ENCODE measurements at places on chromosomes 4 and X.
A peak's percentile ranks its signal among the peaks of the same experiment; 100 is the strongest.

DNA sequence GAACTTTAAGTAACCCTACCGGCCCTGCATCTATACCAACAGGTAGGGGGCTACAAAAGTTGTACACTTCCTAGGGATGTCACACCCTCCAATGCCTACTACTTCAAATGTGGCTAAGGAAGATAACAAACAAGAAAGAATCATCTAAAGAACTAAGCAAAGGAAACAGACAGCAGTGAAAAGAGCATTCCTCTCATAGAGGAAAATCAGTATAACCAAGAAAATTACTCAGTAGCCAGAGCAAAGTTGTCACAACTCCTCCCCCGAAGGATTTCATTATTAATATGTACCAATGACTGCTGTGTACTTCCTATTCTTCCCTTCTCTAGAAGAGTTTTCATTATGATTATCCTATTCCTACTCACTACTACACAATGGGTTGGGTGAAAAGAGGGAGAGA is 12.6 kb downstream of the ANKRD17 start:
- DNase-seq, result no peak

DNA sequence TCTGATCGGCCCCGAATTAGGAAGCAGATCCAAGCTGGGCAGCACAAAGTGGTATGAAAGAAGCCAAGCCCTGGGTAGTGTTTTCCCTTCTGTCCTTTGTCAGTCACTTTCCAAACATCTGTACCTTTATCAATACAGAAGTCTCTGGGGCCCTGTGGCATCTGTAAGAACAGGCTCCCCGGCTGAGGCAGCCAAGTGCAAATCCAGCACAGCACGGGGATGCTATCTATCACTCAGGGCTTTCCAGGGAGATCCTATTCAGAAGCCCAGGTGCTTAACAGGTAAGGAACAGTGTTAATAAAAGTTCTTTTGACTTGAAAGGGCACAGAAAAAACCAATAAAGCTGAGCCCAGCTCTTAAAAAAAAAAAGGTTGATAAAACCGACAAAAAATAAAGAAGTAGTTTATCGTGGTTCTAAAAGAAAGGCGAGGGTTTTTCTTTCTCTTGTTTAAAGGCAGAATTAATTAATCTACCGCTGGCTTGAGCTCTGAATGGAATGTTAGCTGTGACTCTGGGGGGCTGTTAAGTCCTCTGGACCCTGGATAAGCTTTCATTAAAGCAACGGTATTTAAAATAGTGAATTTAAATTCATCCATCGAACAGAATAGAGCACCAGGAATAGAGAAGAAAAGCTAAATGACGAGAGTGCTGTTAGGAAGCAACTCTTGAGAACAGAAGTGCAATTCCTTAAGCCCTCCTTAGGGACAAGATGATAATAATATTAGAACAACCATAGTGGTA is 119.1 kb upstream of the GATB start:
- DNase-seq, result no peak

DNA sequence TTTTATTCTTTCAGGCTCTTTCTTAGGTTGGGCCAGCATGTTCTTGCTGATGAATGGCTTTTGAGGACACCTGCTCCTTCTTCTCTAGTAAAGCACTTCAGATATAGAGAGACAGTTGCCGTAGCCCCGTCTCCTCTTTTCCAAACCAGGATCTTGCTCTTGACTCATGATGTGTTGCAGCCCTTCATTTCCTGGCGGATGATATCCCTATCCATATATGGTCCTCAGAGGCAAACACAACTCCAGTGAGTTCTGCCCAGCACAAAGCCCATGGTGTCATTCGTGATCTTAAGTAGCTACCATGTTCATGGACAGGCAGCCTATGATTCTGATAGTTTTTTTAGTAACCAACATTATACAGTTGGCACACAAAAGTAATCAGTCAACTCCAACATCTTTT is 59.8 kb upstream of the ACSL1 start:
- no peak for DNase-seq

DNA sequence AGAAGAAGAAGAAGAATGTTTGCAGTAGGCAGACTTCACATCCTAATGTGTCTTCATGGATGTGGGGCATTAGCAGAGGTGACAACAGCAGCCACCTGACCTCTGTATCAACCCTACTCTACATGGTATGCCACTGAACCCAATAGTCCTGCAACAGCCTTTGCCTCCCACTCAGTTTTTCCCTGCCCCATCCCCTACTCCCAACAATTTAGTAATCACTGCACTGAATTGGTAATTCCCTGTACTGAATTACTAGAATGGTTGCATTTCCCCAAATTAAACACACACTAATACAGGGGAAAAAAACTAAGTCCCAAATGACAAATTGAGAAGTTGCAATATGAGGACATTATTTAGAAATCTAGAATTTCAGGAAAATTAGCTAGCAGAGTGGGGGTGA is 31.4 kb upstream of the FAM241A start:
- no peak for DNase-seq

- DNase-seq, result peak; percentile 41
These were observed 117.8 kb upstream of the DKK2 start for GRCh38 chr4:107153956-107154355.

DNA sequence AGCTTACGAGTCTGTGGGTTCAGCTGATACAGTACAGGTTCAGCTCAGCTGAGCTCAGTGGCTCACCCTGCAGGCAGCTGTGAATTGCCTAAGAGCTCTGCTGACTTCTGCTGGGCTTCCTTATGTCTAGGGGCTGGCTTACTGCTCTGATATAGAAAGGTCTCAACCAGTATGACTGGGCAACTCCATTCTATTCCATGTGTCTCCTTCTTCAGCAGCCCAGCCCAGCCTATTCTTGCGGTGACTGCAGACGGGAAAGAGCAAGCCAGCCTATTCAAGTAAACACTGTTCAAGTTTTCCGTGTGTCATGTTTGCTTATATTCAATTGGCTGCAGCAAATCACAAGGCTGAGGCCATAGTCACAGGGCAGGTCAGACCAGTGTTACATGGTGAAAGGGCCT is 615.4 kb upstream of the ZFP42 start:
- no peak for DNase-seq

DNA sequence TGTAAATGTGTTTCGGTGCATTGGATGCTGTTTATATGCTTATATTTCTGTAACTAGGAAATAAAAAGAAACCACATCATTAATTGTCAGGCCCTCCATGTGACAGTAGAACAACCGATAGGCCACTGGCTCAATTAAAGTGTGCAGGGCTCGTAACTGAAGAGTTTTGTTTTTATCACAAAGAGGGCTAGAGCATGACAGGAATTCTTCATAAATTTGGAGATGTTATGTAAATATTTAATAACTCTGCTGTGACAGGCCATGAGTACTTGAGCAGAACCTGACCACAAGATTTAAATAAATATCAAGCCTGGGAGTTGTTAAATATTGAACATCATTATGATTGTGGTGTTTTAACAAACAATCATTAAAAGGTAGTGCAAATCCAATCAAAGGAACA is 55.9 kb downstream of the MID1 start:
- no peak for DNase-seq

All from astrocyte of the spinal cord (primary cell).